ENCODE measurements at places on chromosomes 13 and 19.

DNA sequence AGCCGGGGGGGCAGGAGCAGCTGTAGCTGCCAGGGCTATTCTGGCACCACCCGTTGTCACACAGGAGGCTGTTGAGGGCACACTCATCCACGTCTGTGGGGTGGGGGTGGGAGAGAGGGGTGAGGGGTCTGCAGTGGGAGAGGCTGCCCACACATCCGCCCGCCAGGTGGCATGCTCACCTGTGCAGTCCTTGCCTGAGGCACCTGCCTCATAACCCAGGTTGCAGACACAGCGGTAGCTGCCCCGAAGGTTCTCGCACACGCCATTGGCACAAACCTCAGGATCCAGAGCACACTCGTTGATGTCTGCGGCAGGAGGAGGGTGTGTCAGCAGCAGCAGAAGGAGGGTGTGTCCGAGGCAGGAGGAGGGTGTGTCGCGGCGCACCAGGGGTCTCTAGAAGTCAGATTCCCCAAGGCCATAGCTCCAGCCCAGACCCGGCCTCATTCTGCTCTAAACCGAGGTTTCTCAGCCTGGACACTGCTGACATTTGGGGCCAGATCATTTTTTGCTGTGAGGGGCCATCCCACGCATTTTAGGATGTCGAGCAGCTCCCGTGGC lies 20.3 kb downstream of the FBN3 start:
- no peak for DNase-seq

DNA sequence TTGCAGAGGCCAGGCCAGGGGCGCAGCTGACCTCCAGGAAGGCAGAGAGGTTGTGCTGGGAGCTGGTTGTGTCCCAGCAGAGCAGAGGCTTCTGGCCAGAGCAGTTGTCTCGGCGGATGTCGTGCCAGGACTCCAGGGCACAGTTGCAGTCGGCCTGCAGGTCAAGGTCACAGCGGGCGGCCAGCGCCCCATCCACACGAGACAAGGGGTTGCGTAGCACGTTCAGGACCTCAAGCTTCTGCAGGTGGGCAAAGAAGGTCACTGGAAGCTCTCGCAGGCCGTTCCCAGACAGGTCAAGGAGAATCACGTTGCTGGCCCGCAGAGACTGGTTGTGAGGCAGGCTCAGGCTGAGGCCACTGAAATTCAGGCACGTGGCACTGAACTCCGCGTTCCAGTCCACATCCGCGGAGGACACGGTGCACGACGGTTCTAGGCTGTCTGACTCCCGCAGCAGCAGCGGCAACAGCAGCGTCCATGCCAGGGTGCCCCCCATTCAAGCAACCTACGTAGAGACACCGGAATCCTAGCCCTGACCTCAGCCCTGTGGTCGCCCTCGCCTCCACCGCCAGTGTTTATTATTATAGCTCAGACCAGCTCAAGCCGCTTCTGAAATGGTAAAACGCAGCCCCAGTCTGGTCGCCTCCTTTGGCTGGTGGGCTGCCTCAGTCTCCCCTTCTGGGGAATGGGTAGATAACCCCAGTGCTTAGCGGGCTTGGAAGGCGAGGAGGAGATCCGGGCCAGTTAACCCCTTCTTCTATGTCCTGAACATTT lies 766 bp downstream of the LRRC25 start:
- no peak for DNase-seq

GRCh38 chr13:52929846-52930245 lies 81.4 kb upstream of the PCDH8 start:
- DNase-seq = no peak

DNA sequence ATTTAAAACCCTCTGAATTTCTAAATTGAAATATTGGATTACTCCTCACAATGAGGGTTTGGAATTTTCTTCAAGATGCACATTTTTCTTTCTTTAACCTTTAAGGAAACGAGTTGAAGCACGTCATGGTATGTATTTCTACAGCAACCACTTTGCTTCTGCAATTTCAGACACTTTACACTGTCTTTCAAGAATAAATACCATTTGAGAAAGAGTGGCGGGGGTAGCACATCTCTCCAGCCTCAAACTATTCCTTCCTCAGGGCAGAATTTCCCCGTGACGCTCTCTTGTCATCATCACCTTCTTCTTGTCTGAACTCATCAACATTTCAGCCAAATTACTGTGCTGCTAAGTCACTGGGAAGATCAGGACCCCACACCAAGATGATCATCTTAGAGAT lies 1073.4 kb downstream of the EFNB2 start:
- no peak for DNase-seq

DNA sequence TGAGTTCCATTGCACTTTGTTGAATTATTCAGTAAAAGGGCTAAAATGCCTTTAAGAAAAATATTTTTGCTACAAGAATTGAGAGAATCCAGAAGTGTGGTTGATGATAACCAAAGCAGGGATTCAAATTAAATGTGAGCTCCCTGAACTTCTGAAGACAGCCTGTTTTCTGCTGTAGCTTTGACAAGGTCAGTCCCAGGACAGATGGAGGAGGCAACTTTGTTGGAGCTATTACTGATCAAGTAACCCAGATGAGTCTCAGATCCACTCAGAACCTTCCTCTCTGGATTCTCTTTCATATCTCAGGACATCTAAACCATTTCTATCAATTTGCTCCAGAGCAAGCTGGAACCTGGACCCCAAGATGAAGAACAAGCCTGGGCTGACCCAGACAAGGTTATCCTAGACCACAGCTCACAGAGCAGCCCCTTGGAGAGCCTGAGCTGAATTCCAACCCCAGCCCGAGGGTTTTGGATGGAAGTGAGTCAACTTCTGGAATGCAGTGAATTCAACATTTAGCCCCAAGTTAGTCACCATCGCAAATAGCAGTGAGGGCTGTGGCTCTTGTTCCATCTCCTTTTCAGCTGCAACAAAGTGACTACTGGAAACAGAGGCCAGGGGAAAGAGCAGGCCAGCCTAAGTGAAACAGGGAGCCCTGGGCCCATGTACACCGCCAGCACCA lies 137.8 kb upstream of the TSC22D1 start:
- no peak for DNase-seq

Data from naive thymus-derived CD8-positive, alpha-beta T cell (primary cell).